ENCODE measurements at places on chromosomes 16 and 17. TPM values are rescaled to one million over a fixed set of nuclear protein-coding genes. Genes with fewer than 3 reads are reported as not detected.

Gene CHST5
- not detected for total RNA-seq

DNA sequence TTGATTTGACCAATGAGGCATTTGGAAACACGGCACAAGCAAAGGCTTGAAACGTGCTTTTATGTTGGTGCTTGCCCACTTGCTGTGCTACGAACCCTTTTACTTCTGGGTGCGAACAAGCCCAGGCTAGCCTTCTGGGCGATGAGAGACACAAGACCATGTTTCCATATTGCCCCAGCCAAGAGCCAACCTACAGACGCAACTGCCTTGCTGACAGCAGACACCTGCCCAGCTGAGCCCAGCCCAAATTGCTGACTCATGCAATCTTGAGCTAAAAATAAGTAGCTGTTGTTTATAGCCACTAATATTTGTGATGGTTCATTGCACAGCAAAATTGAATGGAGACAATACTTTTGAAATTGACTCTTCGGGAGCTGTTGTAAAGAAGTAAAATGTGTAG is 464.5 kb downstream of the WWOX start:
- no peak overlapping the region for H3K4me3 ChIP-seq
- H3K4me1 ChIP-seq = peaks cover 15% of the 10 kb centered on the region
- peaks cover 2% of the 10 kb centered on the region for H3K36me3 ChIP-seq
- H3K27me3 ChIP-seq = no peaks in the 10 kb centered on the region
- H3K27ac ChIP-seq = no peak overlapping the region

- H3K4me3 ChIP-seq = no peak overlapping the region
- no peak for DNase-seq
- H3K27ac ChIP-seq = no peak overlapping the region
- peaks cover 74% of the 10 kb centered on the region for H3K27me3 ChIP-seq
- peaks cover 2% of the 10 kb centered on the region for H3K36me3 ChIP-seq
- H3K4me1 ChIP-seq = peaks cover 4% of the 10 kb centered on the region
Measured at GRCh38 chr16:57884655-57885133, 82.4 kb upstream of the KIFC3 start.

GRCh38 chr17:9200699-9201359 is 179.5 kb downstream of the NTN1 start:
- H3K4me1 ChIP-seq = peaks cover 11% of the 10 kb centered on the region
- H3K4me3 ChIP-seq = no peak overlapping the region
- peaks cover 2% of the 10 kb centered on the region for H3K36me3 ChIP-seq

DNA sequence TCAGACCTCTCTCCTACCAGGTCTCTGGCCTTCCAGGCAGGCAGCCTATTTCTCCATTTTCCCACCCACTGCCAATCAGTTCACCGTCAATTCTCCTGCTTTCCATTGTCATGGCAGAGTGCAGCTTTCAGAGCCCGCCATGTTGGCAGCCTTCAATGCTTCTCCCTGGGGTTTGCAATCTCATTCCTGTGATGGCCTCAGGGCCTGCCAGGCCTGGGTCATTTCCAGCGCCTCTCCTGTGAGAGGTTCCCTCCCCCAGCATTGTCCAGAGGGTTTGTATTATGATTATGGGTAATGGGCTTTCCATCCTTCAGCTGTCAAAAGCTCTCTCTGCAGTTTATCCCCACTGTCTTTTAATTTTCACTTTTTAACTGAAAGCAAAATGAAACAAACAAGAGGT is 716.6 kb upstream of the CDH8 start:
- DNase-seq = no peak
- no peak overlapping the region for H3K27ac ChIP-seq
- no peaks in the 10 kb centered on the region for H3K27me3 ChIP-seq
- H3K36me3 ChIP-seq = no peaks in the 10 kb centered on the region
- no peaks in the 10 kb centered on the region for H3K4me1 ChIP-seq

GRCh38 chr17:80347948-80348351 is 67.0 kb upstream of the ENDOV start:
- H3K27me3 ChIP-seq = no peaks in the 10 kb centered on the region
- H3K4me3 ChIP-seq = no peak overlapping the region
- DNase-seq = no peak
- peak overlapping the region; percentile 49 for H3K27ac ChIP-seq
- H3K4me1 ChIP-seq = peaks cover 8% of the 10 kb centered on the region

Gene TPSG1
- total RNA-seq = not detected

DNA sequence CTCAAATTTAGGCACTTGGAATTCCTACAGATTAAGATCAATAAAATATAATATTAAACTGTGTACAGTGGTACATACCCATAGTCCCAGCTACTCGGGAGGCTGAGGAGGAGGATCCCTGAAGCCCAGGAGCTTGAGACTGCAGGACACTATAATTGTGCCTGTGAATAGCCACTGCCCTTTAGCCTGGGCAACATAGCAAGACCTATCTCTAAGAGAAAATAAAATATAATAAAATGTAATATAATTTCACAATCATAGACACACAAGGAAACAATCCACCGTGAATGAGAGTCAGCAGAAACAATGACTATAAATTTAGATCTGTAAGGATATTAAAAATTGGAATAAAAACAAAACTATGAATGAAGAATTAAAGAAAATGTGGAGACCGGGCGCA is 10.0 kb upstream of the TNK1 start:
- DNase-seq = no peak
- H3K4me1 ChIP-seq = peaks cover 2% of the 10 kb centered on the region
- no peak overlapping the region for H3K4me3 ChIP-seq
- H3K36me3 ChIP-seq = no peaks in the 10 kb centered on the region

DNA sequence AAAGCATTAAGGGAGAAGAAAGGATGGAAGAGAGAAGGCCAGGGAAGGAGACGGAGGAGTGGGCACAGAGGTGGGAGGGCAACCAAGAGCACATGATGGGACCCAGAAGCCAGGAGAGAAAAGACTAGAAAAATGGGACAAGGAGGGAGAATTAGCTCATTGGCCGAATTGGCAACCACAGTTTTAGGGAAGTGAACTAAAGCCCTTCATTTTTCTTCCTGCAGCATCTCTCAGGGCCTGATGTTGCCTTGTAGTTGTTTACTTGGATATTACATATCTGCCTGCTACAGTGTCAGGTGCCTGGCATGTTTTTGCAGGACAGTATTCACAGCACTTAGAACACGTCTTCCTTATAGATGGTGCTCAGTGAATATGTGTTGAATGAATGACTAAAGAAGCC is 19.0 kb downstream of the EMP2 start:
- H3K4me1 ChIP-seq = no peaks in the 10 kb centered on the region
- H3K36me3 ChIP-seq = no peaks in the 10 kb centered on the region
- DNase-seq = no peak
- no peak overlapping the region for H3K4me3 ChIP-seq
- H3K27ac ChIP-seq = no peak overlapping the region

Gene WFDC1
- total RNA-seq = not detected

Gene PERCC1
- total RNA-seq = not detected

- peaks cover 64% of the 10 kb centered on the region for H3K4me1 ChIP-seq
- H3K4me3 ChIP-seq = peak overlapping the region; percentile 79
- no peak for DNase-seq
- H3K36me3 ChIP-seq = peaks cover 21% of the 10 kb centered on the region
- no peaks in the 10 kb centered on the region for H3K27me3 ChIP-seq
- H3K27ac ChIP-seq = peak overlapping the region; percentile 98
Measured at GRCh38 chr16:57016301-57016700, 26.9 kb downstream of the NLRC5 start.

Gene SEPTIN12
- total RNA-seq = not detected

- no peaks in the 10 kb centered on the region for H3K36me3 ChIP-seq
- H3K27me3 ChIP-seq = peaks cover 74% of the 10 kb centered on the region
- DNase-seq = no peak
- H3K4me1 ChIP-seq = no peaks in the 10 kb centered on the region
Measured at GRCh38 chr16:87066133-87067002, 250.8 kb downstream of the C16orf95 start.

Gene IGF2BP1
- not detected for total RNA-seq

DNA sequence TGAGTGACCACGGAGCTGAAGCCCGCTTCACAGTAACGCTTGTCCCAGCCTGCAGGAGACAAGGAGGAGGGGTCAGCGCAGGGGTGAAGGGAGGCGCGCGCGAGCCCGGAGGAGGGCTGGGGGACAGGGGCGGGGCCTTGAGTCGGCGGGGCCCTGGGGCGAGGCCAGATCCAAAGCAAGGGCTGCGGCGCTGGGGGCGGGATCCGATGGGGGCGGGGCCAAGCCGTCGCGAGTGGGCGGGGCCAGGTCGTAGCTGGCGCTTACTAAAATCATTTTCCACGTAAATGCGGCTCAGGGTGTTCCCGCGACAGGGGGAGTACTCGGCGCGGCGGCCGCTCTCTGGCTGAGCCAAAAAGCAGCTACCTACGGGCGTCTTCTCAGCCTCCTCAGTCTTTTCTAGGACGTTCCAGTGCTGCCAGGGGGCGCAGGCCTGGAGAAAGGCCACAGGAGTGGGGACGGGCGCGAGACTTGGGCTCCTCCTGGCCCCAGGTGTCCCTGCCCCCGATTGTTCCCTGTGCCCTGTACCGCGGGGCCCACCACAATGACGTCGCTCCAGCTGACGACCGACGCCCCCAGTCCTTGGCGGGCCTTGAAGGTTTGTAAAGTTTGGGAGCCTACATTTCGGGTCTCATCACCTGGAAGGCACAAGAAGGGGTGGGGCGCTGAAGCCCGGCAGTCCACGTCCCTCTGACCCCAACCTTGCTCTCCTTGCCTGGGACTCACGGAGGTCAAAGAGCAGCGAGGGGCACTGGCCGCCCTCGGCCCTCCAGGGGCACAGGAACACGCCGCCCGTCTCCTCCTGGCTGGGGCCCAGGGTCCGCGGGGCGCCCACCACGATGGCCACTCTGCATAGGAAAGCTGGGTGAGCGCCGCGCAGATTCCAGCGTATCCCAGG is 3.9 kb downstream of the ITGA2B start:
- no peak overlapping the region for H3K27ac ChIP-seq
- peak overlapping the region; percentile 81 for H3K4me3 ChIP-seq
- peak; percentile 69 for DNase-seq
- peaks cover 17% of the 10 kb centered on the region for H3K4me1 ChIP-seq

DNA sequence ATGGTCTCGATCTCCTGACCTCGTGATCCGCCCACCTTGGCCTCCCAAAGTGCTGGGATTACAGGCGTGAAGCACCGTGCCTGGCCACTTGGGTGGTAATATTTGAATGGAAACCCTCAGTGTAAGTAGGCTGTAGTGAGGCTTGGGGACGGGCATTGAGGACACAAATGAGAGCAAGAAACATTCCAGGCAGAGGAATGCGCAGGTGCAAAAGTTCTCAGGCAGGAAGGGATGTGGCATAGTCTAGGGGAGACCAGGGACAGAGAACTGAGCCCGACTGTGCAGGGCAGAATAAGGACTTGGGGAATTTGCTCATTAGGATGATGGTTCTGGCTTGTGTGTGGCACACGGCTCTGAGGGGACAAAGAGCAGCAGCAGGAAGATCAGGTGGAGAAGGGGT is 54.8 kb downstream of the GRB2 start:
- no peaks in the 10 kb centered on the region for H3K27me3 ChIP-seq
- peaks cover 54% of the 10 kb centered on the region for H3K4me1 ChIP-seq
- DNase-seq = no peak
- H3K27ac ChIP-seq = peak overlapping the region; percentile 83
- H3K36me3 ChIP-seq = peaks cover 5% of the 10 kb centered on the region
- peak overlapping the region; percentile 36 for H3K4me3 ChIP-seq

- H3K4me1 ChIP-seq = peaks cover 14% of the 10 kb centered on the region
- H3K27me3 ChIP-seq = peaks cover 29% of the 10 kb centered on the region
- peak overlapping the region; percentile 91 for H3K4me3 ChIP-seq
- peak overlapping the region; percentile 99 for H3K27ac ChIP-seq
- H3K36me3 ChIP-seq = no peaks in the 10 kb centered on the region
Measured at GRCh38 chr17:77280304-77281121, 139.7 kb downstream of the SEC14L1 start.

DNA sequence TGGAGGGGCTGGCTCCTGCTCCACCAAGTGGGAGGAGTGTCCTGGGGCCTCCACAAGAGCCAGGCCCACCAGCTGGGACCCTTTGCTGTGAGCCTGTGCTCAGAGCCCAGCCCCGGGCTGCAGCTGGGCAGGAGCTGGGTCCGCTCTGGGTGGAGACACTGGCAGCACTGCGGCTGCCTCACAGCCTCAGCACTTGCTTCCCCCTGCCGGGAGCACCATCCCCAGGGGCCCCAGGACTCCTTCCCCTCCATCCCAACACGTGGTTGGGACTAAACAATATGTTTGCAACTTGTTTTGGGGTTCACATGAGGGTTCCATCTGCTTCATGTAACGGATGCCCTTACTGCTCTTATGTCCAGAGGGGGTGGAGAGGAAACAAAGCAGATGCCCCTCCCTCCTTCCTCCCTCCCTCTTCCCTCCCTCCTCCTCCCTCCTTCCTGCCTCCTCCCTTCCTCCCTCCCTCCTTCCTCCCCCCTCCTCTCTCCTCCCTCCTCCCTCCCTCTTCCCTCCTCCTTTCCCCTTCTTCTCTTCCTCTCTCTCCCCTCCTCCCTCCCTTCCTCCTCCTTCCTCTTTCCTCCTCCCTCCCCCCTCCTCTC is 16.3 kb upstream of the CBFA2T3 start:
- H3K4me3 ChIP-seq = no peak overlapping the region
- peaks cover 5% of the 10 kb centered on the region for H3K36me3 ChIP-seq
- peaks cover 11% of the 10 kb centered on the region for H3K27me3 ChIP-seq
- no peaks in the 10 kb centered on the region for H3K4me1 ChIP-seq
- no peak overlapping the region for H3K27ac ChIP-seq
- DNase-seq = no peak

DNA sequence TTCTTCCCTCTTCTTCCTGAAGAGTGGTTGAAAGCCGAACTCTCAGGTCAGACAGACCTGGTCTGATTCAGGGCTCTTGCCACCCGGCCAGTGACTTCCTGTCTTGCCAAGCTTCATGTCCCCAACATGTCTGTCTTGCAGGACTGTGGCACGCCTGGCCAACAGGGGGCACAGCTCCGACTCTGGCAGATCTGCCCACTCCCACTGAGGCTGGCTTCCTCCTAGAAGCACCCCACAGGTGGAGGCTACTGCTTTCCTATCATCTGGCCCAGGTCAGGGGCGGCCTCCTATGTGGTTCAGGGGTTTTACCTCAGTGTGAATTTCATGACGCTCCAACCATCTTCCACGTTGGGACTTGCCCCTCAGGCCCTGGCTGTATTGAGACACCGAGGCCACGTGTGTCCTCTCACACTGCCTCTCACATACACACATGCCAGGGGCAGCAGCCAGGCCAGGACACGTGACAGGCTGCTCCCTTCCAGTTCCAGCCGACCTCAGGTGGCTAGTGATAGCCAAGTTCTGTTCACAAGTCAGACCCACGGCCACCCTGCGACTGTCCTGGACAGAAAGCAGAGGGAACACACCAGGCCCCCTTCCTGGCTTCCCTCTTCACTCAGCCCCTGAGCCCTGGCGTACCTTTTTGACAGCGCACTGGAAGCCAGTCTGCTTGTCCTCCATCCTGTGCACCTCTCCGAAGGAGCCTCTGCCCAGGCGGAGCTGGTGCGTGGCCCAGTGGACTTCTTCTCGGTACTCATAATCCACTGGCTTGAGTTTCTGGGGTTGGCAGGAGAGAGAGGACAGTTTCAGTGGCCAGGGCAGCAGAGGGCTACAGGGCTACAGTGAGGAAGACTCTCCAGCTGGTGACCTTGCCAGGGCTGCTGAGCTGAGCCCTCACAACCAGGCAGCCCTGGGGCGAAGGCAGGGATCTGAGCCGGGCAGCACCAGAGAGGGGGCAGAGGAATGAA is 22.6 kb upstream of the SPATA32 start:
- peaks cover 4% of the 10 kb centered on the region for H3K36me3 ChIP-seq
- H3K4me1 ChIP-seq = peaks cover 6% of the 10 kb centered on the region
- DNase-seq = no peak
